ENCODE measurements at places on chromosomes 7 and 10.

DNA sequence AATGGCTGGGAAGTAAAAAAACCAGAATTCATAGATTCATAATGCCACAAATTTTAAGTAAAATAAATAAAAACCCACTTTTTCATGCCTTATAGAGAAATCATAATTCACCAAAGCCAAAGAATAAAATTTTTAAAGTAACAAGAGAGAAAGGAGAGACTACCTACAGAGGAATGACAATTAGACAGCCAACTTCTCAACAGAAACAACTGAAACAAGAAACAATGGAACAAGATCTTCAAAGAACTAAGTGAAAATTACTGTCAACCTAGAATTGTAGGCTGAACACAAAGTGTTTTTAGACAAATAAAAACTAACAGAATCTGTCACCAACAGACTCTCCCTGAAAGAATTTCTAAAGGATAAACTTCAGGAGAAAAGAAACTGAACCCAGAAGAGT lies 15.6 kb upstream of the KCNMA1 start:
- no peak for DNase-seq

DNA sequence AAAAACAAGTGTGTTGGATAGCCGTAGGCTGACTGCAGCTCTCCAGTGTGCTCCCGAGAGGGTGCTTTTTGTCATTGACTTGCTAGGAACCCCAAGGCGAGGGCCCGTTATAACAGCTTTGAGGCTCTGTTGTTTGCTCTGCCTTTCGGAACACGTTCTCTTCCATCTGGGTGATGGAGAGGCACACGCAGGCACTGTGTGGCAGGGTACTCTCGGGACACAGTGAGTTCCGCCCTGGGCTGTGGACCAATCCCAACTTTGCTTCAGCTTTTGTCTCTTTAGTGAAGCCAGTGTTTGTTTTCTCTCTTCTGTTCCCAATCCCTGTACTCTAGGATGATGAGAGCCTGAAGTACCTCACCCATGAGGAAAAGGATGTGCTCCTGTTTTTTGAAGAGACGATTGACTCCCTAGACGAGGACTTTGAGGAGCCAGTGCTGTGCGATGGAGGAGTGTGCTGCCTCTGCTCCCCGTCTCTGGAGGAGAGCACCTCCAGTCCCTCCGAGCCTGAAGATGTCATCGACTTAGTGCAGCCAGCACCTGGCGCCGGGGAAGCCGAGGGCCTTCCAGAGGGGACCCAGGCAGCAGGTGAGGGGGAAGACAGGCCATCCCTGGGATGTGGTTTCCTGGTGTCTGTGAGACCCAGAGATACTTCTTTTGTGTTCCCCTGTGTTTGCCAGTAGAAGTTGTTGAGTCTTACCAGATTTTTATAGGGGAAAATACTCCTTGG lies 43.2 kb downstream of the PROSER2 start:
- no peak for DNase-seq

DNA sequence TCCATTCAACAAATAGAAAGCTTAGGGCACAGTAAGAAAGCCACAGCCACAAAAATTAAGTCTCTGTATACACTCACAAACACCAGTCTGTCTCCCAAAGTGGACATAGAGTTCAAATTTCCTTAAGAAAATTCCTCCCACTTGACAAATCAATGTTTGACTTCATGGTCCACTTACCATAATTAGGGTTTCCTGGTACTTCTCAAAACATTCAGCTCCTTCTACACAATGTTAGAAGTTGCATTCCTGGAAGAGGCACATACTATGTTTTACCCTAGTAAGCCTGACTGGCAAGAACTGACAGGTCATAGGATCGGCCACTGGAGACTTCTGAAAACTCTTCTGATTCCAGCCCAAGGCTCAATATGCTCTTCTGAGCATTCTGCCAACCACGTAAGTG lies 70.5 kb downstream of the CPXM2 start:
- DNase-seq = no peak

DNA sequence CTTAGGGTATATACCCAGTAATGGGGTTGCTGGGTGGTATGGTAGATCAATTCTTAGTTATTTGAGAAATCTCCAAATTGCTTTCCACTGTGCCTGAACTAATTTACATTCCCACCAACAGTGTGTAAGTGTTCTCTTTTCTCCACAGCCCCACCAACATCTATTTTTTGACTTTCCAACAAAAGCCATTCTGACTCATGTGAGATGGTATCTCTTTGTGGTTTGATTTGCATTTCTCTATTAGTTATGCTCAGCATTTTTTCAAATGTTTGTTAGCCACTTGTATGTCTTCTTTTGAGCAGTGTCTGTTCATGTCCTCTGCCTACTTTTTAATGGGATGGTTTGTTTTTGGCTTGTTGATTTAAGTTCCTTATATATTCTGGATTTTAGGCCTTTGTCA lies 66.4 kb downstream of the MGAM2 start:
- DNase-seq = no peak

- no peak for DNase-seq
These were observed 48.6 kb downstream of the CUL1 start for GRCh38 chr7:148747274-148747673.

DNA sequence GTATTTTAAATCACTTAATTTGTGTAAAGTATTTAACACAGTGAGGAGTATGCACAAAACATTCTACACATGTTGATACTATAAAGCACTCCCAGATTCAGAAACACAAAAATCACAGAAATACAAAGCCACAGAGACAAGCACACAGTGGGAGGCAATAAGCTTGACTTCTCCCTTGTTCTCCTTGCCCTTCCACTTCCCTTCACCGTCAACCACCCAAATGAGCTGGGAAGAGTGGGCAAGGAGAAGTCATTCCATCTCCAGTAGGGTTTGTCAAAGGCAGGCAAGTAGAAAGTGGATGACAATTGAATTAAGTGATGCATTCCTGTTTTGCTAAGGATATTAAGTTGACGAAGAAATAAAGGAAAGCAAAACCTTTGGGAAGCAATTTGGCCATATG lies 4.2 kb upstream of the TMEM139 start:
- no peak for DNase-seq

- no peak for DNase-seq
These were observed 337.8 kb downstream of the ADARB2 start for GRCh38 chr10:1399431-1400100.

DNA sequence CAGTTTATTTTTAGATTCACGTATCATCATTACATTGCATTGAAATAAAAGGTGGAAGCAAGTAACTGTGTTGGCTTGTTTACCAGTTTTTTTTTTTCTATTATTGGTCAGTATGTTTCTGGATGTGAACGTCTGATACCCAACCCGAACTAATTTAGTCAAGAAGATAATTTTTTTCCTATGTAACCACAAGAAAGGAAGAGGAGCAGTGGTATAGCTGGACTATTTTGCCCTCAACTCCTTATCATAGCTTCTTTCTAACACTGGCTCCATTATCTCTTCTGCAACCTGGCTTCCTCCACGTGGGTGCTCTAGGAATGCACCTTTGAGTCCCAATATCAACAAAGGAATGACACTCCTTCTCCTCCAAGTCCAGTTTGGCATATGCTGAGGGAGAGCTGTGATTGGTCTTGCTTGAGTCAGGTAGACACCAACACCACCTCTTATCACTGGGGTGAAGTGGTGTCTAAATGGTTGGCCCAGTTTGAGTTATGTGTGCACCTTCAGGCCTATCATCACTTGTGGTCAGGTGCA lies 29.4 kb downstream of the OR9A2 start:
- DNase-seq = no peak

GRCh38 chr10:12720217-12720981 lies 281.1 kb downstream of the CCDC3 start:
- DNase-seq = no peak

GRCh38 chr7:135282561-135283254 lies 49.1 kb downstream of the STRA8 start:
- DNase-seq = no peak
